CD4-positive, alpha-beta T cell treated with Interleukin-17A for 1 hour (primary cell): ENCODE measurements at places on chromosomes 11 and 22.

DNA sequence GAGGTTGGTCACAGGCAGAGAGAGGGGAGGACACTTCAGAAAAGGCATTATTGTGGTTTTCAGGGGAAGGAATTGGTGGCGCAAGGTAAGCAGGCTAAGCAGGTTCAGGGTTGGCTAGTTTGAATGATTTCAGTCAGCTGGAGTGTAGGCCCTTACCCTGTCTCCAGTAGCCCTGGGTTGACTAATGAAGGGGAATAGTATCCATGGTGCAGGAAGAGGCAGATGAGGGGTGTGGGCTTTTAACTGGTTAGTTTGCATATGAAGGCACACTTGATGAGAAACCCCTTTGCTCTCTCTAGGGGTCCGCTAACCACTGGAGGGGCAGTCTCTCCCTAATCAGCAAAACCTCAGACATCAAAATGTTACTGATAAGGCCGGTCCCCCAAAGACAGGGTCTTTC lies 249.7 kb downstream of the AASDHPPT start:
- no peak for DNase-seq

DNA sequence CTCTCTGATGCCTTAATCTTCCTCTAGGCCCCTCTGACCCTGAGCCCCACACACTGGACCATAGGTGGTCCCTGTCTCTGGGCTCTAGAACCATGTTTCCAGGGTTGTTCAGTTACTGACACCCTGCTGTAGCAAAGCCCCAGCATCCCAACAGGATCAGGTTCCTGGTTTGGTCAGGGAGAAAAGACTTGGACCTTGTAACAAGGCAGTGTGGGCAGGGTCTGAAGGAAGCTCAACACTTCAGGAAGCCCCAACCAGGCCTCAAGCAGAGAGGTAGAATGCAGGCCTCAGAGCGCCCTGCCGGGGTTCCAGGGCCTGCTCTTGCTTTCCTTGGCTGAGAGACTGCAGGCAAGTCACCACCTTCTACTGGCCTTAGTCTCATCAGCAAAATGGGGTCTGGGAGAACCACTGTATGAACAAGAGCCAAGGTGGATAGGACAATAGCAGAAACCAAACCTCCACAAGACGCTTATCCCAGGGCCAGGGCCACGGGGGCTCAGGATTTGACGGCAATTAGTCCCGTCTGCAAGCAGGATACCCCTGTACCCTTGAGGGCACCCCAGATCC lies 4.8 kb downstream of the ARAP1 start:
- DNase-seq: no peak

DNA sequence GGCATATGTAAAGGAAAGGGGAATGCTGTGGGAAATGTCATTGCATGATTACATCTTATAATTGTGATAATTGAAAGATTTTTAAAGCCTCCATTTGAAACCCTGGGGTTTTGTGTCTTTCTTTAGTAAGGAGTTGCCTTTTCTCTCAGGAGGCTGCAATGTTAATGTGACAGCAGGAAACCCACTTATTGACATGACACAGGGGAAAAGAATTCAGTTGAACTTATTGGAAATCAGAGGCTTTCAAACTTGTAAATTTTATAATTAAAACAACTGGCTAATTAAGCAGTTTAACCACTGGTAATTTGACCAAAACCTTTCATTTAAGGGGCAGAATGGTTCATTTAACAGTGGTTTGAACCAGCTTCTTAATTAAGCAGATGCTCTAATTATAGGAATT lies 31.2 kb downstream of the MRPL48 start:
- DNase-seq: no peak

DNA sequence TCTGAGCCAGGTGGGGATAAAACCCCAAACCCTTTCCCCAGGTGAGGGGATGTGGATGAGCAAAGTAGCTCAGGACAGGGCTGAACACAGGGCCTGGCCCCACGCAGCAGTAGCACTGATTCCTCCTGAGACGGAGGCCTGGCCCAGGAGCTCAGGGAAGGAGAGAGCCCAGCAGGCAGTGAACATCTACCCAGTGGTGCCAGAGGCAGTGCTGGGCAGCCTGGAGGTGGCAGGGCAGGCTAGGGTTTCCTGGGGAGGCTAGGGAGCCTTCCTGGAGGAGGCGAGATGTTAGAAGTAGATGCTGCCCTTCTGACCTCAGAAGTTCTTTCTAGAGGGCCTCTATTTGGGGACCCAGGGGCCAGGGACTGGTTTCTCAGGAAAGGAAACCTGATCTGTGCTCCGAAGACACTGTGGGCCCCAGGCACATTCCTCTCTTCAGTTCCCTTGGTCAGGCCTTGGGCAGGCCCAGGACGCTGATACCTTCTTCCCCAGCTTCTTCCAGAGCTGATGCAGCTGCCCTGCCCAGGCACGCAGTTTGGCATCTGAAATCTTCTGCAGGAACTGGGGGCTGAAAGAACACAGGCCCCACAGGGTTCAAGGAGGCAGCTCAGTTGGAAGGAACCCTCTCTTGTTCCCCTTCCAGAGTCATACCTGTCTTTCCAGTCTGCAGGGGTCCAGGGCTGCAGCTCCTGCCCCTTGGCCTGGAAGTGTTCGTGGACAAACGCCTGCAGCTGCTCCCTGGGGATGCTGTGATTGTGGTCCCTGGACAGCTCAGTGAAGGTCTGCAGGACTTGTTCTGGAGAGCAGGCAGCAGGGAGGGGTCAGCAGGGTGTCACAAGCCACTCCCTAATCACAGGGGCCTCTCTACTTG lies 16.8 kb downstream of the TREH start:
- DNase-seq: no peak

DNA sequence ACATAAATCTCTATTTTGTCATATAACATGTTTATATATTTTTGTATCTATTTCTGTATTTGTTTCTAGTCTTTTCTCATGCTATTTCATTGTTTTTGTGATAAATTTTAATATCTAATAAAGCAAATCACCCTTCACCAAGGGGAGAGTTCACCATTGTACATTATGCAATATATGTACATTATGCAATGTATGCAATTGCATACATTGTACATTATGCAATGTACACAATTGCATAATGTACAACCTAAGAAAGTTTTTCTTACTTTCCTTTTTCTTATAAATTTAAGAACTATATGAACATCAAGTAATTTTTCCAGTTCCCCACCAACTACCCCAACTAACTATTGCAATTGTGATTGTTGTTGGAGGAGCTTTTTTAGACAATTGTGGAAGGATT lies 44.1 kb upstream of the GLYATL2 start:
- DNase-seq: no peak
